ENCODE measurements at places on chromosomes 3 and 15. TPM values are rescaled to one million over a fixed set of nuclear protein-coding genes. Genes with fewer than 3 reads are reported as not detected.

DNA sequence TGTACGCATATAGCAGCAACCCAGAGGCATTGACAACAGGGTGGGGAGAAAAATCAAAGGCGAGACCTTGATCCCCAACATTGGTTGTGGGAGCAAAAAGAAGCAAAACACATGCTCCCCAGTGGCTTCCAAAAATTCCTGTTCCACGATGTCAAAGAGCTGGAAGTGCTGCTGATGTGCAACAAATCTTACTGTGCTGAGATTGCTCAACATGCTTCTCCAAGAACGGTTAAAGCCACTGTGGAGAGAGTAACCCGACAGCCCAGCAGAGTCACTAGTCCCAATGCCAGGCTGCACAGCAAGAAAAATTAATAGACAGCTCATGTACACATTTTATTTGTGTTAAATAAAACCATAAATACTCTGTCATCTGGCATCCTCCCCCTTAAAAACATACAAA lies 179.9 kb upstream of the PFN2 start:
- DNase-seq: no peak

DNA sequence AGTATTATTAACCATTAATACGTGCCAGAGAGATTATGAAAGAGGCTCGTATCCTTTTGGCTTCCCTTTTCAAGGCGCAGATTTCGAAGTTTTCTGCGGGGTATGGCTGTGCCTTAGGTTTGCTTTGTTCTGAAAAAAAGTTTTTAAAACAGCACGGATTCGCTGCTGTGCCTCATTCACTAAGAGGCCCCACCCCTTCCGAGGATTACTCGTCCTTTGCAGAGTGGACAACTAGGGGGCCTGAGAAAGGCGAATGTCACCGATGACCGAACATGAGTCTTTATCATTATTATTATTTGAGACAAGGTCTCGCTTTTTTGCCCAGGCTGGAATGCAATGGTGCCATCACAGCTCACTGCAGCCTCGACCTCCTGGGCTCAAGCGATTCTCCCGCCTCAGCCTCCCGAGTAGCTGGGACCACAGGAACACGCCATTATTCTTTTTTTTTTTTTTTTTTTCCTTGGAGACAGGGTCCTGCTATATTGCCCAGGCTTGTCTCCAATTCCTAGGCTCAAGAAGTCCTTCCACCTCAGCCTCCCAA lies 684 bp upstream of the RPS27L start:
- DNase-seq: no peak

DNA sequence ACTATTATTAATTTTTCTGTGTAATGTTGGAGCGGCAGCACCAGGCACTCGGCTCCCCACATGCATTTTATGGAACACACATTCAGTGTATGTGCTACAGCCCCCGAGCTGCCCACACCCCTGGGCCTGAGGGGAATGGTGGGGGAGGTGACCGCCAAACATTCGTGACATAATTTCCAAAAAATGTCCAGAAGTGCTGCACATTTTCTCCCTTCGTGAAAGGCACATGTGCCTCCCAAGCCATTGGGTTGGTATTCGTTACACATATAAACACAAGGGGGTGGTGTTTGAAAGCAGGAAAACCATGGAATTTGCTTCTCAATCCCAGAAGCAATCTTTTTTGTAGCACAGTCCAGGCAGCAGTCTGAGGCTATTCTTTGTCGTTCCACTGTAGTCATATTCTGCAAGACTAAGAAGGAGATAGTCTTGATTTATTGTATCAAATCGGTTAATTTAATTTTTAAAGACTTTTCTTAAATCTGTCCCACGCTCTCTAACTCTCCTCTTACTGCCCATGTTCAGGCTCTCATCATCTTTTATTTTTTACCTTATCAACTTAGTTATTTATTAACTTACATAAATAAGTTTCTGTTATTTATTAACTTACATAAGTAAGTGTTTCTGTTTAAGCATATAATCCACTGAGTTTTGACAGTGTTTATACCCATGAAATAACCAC lies 39.2 kb upstream of the POLR2M start:
- DNase-seq: no peak

GRCh38 chr3:185328324-185329004 lies 34.5 kb upstream of the MAP3K13 start:
- DNase-seq: no peak

The SLC22A14 gene
- not detected for total RNA-seq

The PPIB gene
- 479 TPM for total RNA-seq

- no peak for DNase-seq
These were observed 60.5 kb downstream of the SLMAP start for GRCh38 chr3:57816471-57817095.

- no peak for DNase-seq
These were observed 10.2 kb upstream of the KLF15 start for GRCh38 chr3:126367316-126367805.

The SAMD7 gene
- total RNA-seq: not detected

DNA sequence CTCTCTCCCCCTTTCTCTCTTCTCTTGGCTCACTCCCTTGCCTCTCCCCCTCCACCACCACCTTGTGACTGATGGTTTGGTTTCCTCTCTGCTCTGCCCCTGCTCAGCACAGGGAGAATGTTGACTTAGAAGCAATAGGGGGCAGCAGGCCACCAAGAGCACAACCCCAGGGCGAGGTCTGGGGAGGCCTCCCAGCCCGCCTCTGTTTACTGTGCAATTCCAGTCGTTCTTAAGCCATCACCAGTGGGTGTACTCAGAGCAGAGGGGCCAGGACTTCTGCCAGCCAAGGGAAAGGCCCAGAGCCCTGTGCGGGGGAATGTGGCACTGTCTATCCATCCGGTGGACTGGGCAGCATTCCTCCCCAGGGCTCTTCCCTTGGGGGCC lies 5.7 kb upstream of the APEH start:
- DNase-seq: no peak

The PLAAT1 gene
- 0.55 TPM for total RNA-seq

DNA sequence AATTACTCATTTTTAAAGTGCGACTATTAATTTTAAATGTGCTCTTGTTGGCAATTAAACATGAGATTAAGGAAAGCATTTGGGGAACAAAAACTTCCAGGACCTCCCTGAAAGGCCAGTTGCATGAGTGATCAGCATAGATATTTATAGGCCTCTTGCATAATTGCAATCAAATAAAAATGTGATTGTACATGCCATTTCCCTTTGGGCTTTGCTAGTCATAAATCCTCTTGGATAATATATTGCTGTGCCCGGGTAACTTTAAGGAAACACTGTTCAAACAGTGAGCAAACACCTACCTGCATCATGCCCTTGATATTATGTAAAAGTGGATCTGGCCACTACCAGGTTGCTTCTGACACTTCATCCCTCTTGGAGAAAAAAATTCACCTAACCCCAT lies 239.1 kb downstream of the MCTP2 start:
- DNase-seq: no peak

The C2CD4B gene
- 0.55 TPM for total RNA-seq

The CNTN3 gene
- total RNA-seq: not detected

DNA sequence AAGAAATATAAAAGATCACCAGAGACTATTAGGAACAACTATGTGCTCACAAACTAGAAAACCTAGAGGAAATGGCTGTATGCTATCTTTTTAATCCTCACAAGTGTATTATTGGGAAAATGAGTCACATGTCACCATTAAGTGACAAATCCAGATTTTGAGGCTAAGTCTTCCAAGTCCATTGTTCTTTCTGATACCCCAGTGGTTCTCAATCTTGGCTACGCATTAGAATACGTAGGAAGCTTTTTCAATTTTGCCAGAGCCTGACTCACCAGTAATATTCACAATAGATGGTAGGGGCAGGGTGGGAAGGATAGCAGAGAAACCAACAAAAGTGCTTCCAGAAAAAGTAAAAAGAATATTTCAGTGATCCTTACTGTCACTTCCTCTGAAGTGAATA lies 117.0 kb downstream of the FILIP1L start:
- DNase-seq: no peak

GRCh38 chr3:105883798-105884377 lies 15.1 kb upstream of the CBLB start:
- DNase-seq: no peak

DNA sequence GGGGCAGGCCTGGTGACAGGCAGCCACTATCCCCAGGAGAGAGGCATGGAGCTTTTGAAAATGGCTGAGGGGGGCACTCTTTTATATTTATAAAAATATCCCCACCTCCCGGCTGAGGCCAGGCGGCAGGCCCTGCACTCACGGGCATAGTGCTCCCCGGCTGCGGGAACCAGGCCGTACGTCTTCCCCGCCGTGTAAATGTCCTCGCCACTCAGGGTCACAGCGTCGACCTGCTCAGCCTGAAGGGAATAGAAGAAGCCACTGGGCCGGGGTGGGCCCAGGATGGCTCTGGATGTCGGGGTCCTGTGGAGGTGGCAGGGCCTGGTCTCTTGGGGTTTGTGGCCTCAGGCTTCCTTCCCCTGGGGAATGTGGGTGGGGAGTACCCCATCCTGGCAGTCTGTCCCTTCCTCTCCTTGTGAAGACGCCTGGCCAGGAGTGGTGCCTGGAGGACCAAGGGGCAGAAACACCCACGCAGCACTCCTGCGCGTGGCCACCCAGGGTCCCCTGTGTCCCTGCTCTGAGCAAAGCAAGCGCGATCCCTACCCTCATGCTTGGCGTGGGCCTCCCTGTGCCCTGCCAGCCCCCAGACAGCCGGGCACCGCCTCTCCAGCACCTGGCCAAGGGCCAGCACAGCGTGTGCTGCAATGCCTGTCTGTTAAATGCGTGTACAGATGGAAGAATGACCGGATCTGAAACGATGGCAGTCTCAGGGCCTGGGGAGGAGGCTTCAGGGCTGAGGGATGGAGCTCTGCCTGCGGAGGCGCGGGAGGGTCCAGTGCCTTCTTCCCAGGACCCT lies 18.9 kb downstream of the MELTF start:
- no peak for DNase-seq

- DNase-seq: no peak
These were observed 228.9 kb upstream of the PRICKLE2 start for GRCh38 chr3:64454179-64454578.

DNA sequence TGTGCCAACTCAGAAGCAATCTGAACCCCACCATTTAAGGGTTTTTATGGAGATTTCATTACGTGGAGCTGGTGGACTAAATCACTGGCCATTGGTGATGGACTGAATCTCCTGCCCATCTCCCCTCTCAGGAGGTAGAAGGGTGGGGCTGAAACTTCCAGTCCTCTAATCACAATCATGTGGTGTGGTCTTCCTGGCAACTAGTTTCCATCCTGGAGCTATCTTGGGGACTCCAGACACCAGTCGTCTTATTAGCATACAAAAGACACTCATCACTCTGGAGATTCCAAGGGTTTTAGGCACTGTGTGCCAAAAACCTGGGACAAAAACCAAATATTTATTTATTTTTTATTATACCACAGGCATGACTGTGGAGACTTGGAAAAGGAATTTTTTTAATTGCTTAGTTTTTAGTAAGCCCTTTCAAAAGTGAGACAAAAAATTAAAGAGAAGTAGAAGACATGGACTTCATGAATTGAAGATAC lies 203.6 kb downstream of the WNT5A start:
- no peak for DNase-seq

The CFAP91 gene
- 0.29 TPM for total RNA-seq

GRCh38 chr15:42863572-42864239 lies 56.9 kb downstream of the TTBK2 start:
- DNase-seq: no peak

DNA sequence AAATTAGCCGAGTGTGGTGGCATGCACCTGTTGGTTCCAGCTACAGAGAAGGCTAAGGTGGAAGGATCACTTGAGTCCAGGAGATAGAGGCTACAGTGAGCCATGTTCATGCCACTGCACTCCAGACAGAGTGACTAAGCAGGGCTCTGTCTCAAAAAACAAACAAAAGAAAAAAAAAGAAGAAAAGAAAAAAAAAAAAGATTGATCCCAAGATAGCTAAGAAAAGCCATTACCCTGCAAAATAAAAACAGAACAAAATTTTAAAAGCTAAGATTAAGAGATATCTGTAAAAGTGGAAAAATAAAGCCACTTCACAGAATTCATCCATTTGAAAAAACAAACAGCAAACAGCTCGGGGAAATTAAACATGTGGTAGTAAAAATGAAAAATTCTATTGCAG lies 23.8 kb downstream of the LRRC2 start:
- no peak for DNase-seq

The GNB4 gene
- total RNA-seq: 1.1 TPM

DNA sequence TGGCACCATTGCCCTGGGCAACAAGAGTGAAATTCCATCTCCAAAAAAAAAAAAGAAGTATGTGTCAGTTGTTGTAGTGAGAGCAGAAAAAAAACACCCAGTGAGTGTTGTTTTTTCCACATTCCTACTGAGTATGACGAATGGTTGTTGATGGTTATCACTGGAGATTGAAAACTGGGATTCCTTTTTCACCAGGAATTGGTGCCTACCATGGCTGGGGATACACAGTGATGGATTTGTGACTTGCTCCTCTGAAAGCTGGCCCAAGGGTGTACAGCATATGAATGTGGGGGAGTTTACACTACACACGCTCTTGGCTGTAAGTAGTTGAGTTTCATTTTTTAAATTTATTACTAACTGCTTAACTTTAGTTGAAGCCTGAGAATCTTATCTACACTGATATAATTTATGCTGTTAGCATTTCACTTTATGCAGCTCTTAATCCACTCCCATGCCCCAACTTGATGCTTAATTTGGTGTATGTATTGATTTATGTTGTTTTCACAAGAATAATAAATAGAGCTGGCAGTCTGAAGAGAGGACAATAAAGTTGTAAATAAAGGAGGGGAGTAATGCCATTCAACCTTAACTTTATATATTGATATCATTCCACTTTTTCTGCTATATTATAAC lies 56.0 kb upstream of the MME start:
- no peak for DNase-seq

GRCh38 chr3:153209596-153209995 lies 47.6 kb downstream of the RAP2B start:
- DNase-seq: no peak

The SEMA6D gene
- not detected for total RNA-seq

DNA sequence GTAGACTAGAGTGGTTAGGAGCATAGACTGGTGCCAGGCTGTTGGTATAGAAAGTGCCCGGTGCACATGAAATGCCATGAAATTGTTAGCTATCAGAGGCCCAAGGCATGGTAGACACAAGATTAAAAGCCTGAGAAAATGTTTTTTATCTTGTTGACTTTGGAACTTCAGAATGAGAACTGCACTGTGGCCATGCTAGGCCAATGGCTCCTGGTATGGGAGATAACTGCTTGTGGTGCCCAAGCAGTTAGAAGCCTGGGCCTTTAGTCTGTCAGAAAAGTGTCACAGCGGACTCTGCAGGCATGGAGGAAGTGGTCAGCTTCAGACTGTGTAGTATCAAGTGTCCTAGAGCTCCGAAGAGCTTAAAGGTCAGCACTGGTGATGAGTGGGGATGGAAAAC lies 11.9 kb downstream of the FYCO1 start:
- no peak for DNase-seq

- DNase-seq: no peak
These were observed 19.1 kb upstream of the FSTL1 start for GRCh38 chr3:120469882-120470301.

- no peak for DNase-seq
These were observed 48.6 kb downstream of the SNRK start for GRCh38 chr3:43334976-43335375.

The ACAD11 gene
- 12.1 TPM for total RNA-seq

DNA sequence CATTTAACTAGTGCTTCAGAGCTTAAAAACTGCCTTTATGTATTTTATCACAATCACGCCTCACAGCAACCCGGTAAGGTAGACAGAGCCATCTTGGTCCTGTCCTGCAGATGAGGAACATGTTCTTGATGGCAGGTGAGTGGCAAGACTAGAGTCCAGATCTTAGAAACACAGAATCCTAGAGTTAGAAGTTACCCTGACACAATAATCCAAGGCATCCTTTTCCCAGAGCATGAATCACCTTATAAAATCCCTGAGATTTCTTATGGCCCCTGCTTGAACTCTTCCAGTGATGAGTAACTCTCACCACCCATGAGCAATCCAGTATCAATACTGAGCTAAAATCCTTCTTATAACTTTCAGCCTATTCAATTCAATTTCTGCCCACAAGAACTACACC lies 16.9 kb downstream of the POPDC2 start:
- DNase-seq: no peak

All from activated T-cell treated with anti-CD3 and anti-CD28 coated beads, Interleukin-2, amount 50 U/mL, for 4 hours (primary cell).